Left lung (tissue), 14 donors: ENCODE measurements at places on chromosomes 3 and 15.

- DNase-seq: no peak
These were observed 21.3 kb downstream of the ADGRG7 start for GRCh38 chr3:100630664-100631063.

- DNase-seq: no peak
These were observed 51.5 kb upstream of the DCUN1D1 start for GRCh38 chr3:183031826-183032225.

GRCh38 chr15:81744364-81744763 lies 301.5 kb downstream of the MEX3B start:
- DNase-seq: no peak

GRCh38 chr3:35594739-35595138 lies 44.6 kb upstream of the ARPP21 start:
- no peak for DNase-seq

GRCh38 chr3:9897408-9898372 lies 5.0 kb upstream of the IL17RE start:
- DNase-seq: peak; percentile 78

- DNase-seq: no peak
These were observed 555.5 kb upstream of the CFAP20DC start for GRCh38 chr3:59605318-59605717.

DNA sequence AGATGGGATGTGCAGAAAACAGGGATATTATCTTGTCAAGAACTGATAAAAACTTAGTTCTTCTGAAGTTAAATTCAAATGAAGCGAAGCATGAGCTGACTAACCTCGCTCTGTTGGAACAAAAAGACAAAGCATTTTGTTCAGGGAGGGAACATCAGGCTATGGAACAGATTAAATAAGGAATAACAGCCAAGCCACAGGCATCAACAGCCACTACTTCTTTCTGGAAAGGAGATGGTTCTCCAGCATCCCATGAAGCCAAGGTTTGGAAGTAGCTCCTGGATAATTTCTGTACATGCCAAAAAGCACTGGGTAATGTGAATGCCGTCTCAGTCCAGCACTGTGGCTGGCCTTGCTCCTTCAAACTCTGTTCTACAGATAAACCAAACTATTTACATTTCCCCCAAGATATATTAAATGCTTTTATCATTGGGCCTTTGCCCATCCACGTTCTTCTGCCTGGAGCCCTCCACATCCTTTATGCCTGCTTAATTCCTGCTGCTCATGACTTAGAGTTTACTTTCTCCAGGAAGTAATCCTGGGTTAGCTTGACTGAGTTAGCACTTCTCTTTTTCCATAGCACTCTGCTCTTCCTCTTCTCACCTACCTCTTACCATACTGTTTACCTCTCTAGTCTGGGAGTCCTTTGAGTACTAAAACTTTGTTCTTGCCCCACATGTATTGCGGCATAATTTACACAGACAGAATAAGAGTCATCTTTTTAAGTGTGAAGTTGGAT lies 232.0 kb downstream of the CLSTN2 start:
- no peak for DNase-seq

- DNase-seq: no peak
These were observed 41.0 kb downstream of the BHLHE40 start for GRCh38 chr3:5020242-5020722.

GRCh38 chr3:79211586-79212359 lies 556.0 kb downstream of the ROBO1 start:
- no peak for DNase-seq

DNA sequence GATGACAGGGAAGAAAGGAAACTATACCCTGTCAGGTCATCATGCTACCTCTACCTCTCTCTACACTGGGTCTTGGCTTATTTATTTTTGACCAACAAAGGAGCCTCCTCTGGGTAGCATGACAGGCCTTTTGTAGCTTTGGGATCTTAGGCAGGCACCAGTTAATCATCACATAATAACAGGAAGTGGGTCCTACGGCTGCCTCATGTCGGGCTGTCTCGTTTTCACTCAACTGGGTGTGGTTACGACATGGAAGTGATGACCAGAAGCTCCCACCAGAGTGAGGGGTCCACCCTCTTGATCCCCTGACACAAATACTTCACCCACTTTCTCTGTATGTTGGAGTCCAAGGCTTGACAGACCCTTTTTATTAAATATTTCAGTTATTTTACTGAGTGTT lies 105.3 kb downstream of the CD47 start:
- DNase-seq: no peak

DNA sequence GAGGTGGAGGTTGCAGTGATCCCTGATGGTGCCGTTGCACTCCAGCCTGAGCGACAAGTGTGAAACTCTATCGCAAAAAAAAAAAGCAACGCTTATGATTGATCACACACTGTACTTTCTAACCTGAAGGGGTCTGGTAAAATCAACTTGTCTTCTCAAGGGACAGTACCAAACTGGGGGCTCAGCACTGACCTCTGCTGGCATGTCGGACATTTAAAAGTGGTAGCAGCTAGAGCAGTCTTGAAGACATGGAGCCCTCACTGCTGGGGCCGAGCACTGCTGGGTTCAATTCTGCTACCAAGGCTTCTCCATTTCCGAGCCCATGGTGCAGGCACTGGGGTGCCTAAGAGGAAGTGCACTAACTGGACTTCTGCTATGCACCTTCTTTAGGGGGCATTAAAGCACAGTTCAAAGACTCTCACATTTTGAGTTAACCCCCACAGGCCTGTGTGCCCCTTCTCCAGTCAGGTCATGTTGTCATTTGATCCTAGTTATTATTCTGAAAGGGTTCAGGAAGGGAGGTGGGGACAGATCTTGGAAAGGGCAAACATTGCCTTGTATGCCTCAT lies 26.4 kb upstream of the LAMP3 start:
- DNase-seq: peak; percentile 33

GRCh38 chr3:188978421-188979171 lies 193.2 kb upstream of the TPRG1 start:
- no peak for DNase-seq

DNA sequence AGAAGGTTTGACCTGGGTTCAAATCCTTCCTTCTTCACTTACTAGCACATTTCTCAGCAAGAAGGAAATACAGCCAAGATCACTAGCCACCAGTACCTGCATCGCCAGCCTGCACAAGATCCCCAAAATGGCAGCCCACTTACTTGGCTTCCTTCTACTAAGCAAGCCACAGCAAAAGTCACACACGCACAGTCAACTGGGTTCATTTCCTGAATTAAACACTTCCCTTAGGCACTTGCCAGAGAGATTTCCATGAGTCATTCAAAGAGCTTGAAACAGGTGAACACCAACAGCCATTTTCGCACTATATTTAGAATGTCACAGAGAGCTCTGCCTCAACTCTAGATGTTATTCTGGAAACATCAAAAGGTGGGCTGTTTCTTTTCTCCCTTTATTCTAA lies 42.6 kb downstream of the MGLL start:
- no peak for DNase-seq

- DNase-seq: no peak
These were observed 40.8 kb downstream of the ZFAND6 start for GRCh38 chr15:80100247-80100646.

DNA sequence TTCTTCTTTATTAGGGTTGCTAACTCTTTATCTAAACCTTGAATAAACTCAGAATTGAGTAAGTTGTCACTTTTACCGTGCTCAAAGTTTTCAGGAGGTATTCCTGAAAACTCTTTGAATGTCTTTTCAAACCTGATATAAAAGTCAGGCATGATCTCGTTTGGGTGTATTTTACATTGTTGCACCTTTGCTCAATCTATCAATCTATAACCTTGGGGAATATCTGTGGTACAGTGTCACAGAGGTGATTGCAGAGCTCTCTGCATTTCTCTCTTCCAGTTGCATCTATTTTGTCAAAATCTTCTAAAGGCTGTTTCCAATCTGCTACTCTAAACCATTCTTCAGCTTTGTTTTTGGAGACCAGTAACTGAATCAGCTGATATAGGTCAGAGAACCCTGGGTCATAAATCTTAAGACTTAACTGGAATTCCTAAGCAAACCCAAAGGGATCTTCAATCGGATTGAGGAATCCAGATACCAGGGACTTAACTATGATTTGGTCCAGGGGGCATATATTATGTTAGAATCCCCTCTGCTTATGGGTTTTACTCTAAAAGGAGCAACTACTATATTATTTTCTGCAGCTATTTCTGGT lies 35.6 kb upstream of the AP4E1 start:
- DNase-seq: no peak

DNA sequence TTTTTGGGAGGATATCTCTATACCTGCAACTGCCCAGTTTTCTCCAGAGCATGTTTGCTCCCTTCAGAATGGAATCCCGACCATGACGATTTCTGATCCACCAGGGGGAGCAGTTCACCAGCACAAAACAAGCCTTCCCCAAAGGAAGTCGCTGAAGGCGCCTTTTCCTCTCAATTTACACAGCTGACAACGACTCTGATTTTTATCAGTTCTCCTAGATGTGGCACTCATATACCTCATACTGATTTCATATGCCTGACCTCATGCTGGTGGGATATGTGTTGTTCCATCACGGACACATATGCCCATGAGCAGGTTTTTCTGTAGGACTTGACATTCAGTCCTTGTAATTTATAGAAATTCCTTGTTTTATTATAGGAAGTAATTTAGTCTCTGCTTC lies 1028.2 kb downstream of the MCTP2 start:
- DNase-seq: peak; percentile 88

DNA sequence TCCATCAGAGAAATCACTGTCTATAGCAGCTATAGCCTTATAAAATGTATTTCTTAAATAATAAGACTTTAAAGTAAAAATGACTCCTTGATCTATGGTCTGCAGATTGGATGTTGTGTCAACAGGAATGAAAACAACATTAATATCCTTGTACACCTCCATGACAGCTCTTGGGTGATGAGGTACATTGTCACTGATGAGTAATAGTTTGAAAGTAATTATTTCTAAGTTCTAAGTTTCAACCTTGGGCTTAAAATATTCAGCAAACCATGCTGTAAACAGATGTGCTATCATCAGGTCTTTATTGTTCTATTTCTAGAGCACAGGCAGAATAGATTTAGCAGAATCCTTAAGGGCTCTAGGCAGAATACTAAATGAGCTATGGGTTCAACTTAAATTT lies 568.2 kb upstream of the BCHE start:
- DNase-seq: no peak

DNA sequence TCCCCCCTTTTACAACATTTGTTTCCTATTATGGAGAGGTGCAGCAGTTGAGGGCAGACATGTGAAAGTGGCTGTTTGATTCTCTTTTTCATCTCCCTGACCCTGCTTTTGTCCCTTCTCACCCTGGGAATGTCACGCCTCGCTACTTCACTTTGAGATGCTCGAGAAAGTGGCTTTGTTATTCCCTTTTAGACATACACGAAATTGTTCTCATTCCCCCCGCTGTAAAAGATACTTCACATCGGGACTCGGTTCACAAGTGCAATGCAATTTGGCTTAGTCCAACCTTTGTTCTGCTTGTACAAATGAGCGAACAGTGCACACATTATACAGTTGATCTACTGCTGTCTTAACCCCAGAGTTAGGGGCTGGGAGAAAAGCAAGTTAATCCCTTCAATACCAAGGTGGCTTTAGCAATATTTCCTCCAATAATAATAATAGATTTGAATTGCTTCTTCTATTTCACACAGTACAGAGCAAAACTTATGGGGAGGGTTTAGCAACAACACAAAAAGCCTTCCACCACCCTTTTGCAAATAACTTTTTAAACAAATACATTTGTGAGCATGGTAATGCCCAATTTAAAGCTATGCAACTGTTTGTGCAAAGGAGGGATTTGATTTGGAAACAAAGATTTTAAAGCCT lies 5.7 kb upstream of the FOXB1 start:
- no peak for DNase-seq

DNA sequence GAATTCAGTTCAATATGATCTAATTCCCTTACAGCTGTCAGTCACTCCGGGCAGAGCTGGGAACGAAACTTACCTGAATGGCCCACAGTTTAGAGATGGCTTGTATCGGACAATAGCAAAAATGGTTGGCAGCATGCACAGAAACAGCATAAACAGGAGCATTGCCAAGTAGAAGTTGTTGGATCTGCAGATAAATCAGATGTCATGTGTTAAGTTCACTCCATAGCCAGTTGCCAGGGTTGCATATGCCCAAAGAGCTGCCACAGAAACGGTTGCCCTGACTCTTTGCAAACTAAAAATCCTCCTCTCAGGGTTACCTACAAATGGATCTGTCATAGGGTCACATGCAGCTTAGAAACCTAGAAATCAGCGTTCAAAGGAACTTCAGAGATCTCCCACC lies 15.4 kb upstream of the STARD5 start:
- no peak for DNase-seq

DNA sequence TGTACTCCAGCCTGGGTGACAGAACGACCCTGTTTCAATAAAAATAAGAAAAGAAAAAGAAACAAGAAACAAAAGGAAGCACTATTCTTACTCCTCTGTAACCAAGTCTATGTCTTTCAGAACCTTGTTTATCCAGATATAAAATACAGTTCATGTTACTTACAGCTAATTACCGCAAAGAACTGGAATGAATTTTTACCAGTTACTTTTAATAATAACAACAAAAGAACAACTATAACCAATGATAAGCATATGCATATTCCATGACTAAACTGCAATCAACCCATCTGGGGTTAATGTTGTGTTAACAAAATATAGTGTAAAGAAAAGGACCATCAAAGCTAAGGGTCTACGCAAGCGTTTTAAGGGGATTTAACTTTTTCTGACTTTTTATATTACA lies 123.2 kb downstream of the SNRK start:
- no peak for DNase-seq

DNA sequence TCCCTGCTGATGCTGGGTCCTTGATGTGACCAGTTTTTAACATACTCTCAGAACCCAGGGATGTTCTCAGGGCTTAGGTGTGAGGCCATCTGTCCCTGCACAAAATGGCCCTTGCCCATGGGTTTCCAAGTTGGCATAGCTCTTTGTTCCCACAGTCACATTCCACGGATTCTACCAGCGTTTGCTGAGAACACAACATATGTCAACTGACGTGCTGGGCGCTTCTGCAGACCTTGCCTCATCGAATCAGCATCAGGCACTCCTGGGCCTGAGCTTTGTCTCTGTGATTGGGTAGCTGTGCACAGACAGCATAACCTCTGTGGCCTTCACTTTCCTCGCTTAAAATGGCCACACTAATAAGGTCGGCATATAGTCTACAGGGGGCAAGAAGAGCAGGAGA lies 69.0 kb downstream of the MGLL start:
- no peak for DNase-seq

DNA sequence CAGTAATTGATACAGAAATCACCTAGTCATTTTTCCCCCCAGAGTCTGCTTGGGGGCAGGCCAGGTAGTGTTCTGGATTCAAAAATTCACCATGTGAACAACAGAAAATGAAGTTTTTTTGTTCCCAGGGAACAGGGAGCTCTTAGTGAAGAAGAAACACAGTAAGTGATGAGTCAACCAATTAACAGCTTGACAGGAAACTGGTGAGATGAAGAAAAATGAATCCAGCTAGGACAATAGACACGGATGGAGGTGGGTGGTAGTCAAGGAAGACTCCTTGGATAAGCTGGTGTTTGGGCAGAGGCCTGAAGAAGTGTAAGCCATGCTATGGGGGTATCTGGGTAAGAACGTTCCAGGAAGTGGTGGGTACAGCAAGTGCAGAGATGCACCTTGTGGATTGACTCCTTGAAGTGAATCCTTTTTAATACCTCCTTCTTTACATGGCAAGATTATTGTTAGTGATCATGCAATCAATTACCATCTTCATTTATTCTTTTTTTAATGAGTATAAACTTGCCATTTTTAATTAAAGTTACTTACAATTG lies 339.9 kb upstream of the RGMA start:
- DNase-seq: no peak

- DNase-seq: no peak
These were observed 1.0 kb upstream of the ZNF620 start for GRCh38 chr3:40504636-40505430.

- no peak for DNase-seq
These were observed 724 bp downstream of the RPSA start for GRCh38 chr3:39407259-39407629.
